ENCODE measurements at places on chromosomes 5 and 9.

- no peak for DNase-seq
These were observed 215.1 kb upstream of the NREP start for GRCh38 chr5:111972080-111972479.

- no peak for DNase-seq
These were observed 716 bp upstream of the OTULIN start for GRCh38 chr5:14663734-14664269.

- DNase-seq, result no peak
These were observed 42.2 kb upstream of the PDE8B start for GRCh38 chr5:77168161-77168878.

GRCh38 chr9:27539479-27540441 is 10.1 kb upstream of the MOB3B start:
- no peak for DNase-seq

DNA sequence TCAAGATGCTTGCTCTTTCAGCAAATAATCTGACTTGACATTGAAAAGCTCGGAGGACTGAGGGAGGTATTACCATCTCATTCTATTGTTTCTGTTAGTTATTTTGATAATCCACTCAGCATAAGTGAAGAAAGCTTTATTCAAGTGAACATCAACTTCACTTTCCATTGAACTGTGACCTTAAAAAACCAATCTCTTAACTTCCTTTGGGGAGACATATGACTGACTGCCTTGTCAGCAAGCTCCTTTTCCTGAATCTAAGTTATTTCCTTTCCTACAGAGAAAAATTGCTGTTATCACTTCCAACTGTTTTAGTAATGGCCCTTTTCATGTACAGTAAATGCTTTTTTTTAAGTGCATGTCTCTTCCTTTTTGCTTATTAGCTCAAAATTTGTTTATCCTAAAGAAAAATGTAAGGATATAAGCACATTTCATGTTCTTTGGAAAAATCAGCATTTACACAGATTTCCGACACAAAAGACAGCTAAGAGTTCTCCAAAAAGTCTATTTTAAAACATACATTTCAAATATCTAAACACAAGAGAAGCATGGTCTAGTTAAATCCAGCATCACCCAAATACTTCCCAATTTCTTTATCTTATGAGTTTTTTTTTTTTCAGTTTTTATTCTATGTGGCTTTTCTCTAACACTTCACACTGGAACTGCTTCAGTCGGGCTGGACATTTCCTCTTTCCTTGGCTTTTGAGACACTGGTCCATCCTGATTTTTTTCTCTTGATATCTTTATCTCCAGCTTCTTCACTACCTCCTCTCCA is 117.9 kb upstream of the DAB2 start:
- no peak for DNase-seq

GRCh38 chr9:131951905-131952304 is 127.8 kb downstream of the MED27 start:
- no peak for DNase-seq

DNA sequence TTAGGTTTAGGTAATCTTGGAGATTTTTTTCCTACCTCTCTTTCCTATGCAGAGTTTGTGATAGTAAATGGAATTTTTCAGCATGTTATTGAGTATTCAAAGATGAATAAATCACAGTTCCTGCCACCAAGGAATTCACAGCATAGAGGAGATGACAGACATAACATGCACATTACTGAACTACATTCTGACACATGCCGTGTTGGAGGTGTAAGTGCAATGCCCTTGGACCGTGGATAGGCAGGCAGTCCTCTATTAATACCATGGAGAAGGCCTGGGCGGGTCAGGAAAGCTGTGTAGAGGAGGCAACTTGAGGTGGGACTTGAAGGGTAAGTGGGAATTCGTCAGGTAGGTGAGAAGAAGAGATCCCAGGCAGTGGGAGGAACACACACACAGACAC is 43.9 kb downstream of the MCCC2 start:
- no peak for DNase-seq

All from HL-60 (cell line).